Right ventricle myocardium superior (tissue), 1 donor: ENCODE measurements at places on chromosomes 3 and 15.

DNA sequence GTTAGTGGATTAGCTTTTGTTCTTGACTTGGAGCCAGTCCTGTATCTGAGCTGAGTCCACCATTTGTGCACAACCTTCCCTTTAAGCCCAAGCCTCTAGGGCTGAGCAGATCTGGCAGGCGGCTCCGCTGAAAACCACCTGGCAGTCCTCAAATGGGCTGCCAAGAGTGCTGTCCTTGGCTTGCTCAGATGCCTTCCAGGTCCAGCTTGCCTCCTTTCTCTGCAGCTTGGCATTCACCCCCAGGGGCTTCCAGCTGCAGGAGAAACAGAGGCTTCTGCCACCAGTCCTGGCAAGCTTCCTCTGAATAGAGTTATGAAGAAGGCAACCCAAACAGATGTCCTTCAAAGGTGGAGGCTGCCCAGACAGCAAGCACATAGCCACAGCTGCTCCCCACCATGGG is 96.7 kb downstream of the LRTM1 start:
- DNase-seq, result no peak

- DNase-seq, result no peak
These were observed 1.1 kb downstream of the SH2D7 start for GRCh38 chr15:78093242-78094020.

- no peak for DNase-seq
These were observed 2.2 kb downstream of the SATB1 start for GRCh38 chr3:18422972-18423371.

DNA sequence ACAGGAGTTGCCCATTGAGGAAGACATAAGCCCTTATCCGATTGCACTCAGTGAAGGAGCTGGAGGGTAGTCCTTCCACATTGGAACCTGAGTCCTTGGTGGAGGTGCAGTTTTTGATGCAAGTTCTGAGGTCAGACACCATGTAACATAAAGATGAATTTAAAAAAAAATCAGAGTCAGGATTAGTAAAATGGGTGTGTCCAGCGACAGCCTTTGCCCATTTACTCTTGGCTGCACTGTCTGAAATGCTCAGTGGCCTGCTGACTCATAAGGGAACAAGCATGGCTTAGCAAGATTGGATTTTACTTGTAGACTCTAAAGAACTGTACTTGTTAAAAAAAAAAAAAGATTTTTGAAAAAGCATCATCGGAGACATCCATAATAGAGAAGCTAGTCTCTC is 241.1 kb upstream of the TOPAZ1 start:
- DNase-seq, result no peak

DNA sequence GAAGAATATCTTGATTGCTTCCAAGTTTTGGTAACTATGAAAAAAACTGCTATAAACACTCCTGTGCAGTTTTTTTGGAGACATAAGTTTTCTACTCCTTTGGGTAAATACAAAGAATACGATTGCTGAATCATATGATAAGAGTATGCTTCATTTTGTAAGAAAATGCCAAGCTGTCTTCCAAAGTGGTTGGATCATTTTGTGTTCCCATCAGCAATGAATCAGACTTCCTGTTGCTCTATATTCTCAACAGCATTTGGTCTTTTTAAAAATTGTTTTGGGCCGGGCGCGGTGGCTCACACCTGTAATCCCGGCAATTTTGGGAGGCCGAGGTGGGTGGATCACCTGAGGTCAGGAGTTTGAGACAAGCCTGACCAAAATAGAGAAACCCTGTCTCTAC is 14.5 kb downstream of the BTD start:
- DNase-seq, result no peak

- DNase-seq, result no peak
These were observed 35.8 kb downstream of the ISG20 start for GRCh38 chr15:88674661-88675060.

- no peak for DNase-seq
These were observed 69.5 kb downstream of the KCNAB1 start for GRCh38 chr3:156189927-156190326.

DNA sequence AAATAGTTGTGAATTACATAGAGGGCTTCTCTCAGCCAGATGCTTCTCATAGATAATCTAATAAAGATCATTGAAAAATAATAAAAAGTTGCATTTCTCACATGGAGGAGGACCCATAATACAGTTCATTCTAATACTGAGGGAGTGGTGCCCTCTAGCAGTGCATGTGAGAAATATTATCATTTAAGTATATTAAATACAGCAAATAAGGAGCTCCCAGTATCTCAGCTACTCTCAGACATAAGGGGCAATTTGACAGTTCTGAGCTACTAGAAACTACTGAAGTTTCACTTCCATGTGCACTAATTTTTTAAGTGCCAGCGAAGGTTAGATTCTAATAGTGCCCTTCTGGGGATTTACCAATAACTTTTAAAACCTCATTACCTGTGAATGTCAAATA is 188.3 kb downstream of the IL5RA start:
- no peak for DNase-seq

DNA sequence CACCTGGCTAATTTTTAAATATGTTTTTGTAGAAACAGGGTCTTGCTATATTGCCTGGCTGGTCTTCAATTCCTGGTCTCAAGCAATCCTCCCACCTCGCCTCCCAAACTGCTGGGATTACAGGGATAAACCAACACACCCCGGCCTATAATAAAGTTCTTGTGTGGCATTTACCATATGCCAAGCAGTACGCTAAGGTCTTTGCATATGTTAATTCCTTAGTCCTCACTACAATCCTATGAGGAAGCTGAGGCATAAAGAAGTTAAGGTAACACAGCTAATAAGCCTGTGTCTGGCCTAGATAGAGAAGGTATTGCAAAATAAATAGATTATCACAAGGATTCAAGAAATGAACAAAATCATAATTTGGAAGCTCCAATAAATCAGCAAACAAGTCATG is 17.6 kb upstream of the SLC4A7 start:
- DNase-seq, result no peak

- no peak for DNase-seq
These were observed 2.4 kb upstream of the STT3B start for GRCh38 chr3:31530039-31530959.

DNA sequence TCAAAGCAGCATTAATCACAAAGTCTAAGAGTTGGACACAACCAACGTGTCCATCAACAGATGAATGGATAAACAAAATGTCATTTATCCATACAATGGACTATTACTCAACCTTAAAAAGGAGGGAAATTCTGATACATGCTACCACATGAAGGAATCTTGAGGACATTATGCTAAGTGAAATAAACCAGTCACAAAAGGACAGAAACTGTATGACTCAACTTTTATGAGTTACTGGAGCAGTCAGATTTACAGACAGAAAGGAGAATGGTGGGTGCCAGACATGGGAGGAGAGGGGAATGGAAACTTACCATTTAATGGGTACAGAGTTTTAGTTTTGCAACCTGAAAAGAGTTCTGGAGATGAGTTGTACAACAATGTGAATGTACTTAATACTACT is 43.0 kb upstream of the SEC13 start:
- no peak for DNase-seq

DNA sequence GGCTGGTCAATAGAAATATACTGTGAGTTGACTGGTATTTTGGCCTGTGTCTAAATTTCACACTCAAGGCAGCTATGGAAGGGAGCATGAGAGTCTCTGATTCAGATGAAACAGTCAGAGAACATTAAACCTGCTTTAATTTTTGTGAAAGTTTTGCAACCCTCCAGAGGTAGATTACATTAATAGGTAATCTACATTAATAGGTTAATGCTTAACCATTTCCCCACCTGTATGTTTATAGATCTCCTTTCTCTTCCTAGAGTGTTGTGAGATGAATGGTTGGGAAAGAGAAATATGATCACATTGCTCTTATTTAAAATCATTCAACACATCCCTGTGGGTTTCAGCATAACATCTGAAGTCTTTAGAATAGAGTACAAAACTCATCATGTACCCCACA is 586.9 kb upstream of the DPPA4 start:
- no peak for DNase-seq

GRCh38 chr15:89195836-89196235 is 25.5 kb downstream of the RLBP1 start:
- no peak for DNase-seq

DNA sequence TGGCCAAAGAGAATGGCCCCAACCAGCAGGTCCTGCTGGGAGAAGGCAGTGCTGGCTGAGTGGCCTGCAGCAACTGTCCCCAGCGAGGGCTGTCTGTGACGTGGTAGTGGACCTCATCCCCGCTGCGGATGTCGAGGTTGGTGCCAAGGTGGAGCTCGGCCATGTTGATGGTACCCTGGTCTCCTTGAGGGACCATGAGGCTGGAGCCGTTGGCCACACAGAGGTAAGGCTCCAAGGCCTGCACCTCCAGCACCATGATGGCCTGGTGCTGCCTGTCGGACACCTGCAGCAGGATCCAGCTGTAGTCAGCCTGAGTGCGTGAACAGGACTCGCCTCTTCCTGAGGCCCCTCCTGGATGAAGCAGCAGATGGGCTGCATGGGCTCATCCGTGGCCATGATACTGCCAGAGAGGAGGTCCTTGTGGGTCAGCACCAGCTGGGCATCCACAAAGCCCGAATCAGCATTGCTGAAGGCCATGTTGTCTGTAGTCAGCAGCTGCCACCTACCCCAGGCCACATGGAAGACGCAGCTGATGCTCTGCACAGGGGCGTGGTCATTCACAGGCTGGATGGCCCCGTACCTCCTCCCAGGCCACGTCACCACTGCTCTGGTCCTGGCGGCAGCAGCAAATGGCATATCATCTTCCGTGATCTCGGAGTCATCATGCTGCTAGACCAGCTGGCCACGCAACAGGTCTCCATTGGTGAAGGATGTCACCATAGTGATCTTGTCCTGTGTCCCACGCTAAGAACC is 167.5 kb downstream of the GOLGA6L4 start:
- DNase-seq, result no peak

DNA sequence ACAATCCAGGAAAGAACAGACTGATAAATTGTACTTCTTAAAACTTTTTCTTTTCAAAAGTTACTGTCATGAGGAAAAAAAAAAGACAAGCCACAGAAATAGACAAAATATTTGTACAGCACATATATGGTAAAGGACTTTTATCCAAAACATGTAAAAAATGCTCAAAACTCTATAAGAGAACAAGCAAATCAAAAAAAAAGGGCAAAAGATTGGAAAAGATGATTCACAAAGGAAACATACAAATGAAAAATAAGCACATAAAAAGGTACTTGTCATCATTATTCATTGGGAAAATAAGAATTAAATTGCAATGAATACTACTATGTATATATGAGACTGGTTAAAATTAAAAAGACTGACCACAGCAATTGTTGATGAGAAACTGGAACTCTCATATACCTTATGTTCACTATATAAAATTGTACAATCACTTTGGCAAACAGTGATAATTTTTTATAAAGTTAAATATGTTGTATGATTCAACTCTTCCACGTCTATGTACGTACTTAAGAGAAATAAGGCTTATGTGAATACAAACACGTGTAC is 39.7 kb downstream of the DIPK2A start:
- DNase-seq, result no peak

DNA sequence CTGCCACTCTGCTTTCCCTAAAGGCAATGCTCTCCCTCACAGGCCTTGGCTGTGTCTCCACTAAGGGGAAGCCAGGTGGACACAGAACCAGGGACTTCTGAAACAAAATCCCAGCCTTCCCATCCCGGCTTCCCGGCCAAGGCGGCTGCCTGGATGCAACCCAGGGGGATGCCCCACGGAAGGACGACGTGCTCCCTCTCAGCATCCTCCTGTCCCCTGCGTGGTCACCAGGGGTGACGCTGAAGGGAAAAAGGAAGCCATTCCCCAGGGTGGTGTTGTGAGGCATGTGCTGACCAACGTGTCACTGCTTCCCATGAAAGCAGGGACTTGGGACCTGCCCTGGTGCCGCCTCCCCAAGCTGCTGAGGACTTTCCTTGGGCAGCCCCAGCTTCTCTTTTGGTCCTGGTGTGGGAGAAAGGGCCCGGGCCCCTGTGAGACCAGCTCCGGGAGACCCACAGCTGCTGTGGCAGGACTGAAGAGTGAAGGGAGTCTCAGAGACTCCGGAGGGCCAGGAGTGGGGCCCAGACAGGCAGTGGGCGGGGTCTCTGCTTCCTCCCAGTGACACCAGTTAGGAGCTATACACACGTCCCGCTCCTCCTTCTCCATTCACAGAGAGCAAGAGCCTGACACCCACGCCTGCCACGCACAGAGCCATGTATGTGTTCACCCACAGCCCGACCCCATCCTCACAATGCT is 139.2 kb downstream of the NUP210 start:
- peak; percentile 54 for DNase-seq

- no peak for DNase-seq
These were observed 87.5 kb upstream of the P3H2 start for GRCh38 chr3:190208196-190208595.

DNA sequence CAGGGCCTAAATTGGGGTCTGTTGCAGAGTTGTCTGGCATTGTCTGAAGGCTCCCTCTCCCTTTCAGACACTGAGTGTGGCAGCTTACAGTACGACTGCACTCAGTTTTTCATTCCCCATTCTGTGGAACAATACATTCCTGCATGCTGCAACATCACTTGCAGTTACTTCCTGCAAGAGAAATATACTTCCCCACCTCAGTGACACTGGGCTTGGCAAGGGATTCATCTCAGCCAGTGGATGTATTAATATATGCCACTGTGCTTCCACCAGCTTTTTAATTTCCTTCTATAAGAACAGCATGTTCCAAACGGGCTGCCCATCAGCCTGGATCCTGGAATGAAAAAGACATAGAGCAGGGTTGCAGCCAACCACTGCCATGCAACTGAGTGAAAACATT is 23.1 kb downstream of the B3GALNT1 start:
- DNase-seq, result peak; percentile 45

DNA sequence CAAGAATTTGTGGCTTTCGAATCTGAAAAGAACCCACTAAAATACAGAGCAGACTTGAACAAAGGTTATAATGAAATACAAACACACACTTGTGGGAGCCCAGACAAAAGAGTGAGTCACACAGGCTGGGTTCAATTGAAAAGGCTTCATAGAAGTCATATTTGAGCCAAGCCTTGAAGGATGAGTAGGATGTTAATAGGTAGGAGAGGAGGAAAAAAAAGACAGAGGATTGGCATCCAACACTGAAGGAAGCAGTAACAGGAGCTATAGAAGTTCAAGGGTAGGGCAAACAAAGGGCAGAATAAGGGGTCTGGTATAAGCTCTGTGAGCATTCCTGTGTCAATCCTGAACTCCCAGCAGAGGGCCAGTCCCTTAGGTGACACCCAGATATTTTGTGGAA is 325.4 kb downstream of the FOXP1 start:
- no peak for DNase-seq

- DNase-seq, result no peak
These were observed 132.1 kb downstream of the WDR76 start for GRCh38 chr15:43958861-43959330.

DNA sequence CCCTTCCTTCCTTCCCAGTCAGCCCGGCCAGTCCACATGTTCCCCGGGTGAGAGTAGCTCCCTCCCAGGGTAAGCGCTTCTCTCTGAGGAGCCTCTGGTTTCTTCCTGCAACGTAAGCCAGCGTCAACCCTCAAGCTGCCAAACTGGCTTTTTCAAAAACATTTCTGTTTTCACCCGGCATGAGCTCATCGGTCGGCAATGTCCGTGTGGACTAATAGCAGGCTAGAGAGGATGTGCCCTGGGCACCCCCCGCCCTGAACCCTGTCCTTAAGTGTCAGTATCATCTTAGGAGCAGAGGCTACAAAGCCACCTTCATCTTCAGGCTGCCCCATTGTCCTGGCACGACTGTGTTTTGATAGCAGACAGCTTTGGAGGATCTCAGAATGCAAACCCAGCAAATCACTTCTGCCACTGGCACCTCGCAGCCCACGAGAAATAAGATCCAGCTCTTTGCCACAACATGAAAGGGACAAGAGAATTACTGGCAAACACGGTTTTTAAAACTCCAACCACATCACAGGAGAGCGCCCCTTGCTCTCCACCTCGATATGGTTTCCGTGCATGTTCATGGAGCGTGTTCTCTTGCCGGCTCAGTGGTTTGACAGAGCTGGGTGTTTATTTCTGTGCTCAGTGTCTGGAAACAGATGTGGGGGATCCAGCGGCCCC is 9.9 kb downstream of the ALDH1A3 start:
- DNase-seq, result peak; percentile 73
